Gastrocnemius medialis (tissue), 4 donors: ENCODE measurements at places on chromosomes 1 and 21. TPM values are rescaled to one million over a fixed set of nuclear protein-coding genes. Genes with fewer than 3 reads are reported as not detected.

Gene OR6N1
- not detected for total RNA-seq

Gene CTBS
- 4.9 TPM for total RNA-seq

Gene MASP2
- total RNA-seq, result not detected

Gene TIAM1
- 0.85 TPM for total RNA-seq

Gene RGS21
- total RNA-seq, result not detected

Gene DNAJC28
- 3.4 TPM for total RNA-seq

Gene FCGR2B
- 9.4 TPM for total RNA-seq

Gene MAGOH
- 20.1 TPM for total RNA-seq

Gene F11R
- total RNA-seq, result 3.1 TPM

Gene PGLYRP3
- total RNA-seq, result not detected

Gene XKR8
- total RNA-seq, result 5.2 TPM

Gene POU2F1
- 7.3 TPM for total RNA-seq

Gene CDC42
- total RNA-seq, result 109 TPM

Gene BARHL2
- total RNA-seq, result not detected

Gene ILF2
- 138 TPM for total RNA-seq

Gene RAB29
- 10.4 TPM for total RNA-seq

Gene KCNE1
- not detected for total RNA-seq

Gene TSPEAR
- total RNA-seq, result not detected

Gene LYPD8
- not detected for total RNA-seq

Gene KLF17
- total RNA-seq, result not detected

Gene SEC16B
- total RNA-seq, result 1.3 TPM

Gene UBXN10
- not detected for total RNA-seq

Gene CHODL
- total RNA-seq, result not detected

Gene GSTM2
- 36.6 TPM for total RNA-seq
